ENCODE measurements at places on chromosomes 3 and 15.

DNA sequence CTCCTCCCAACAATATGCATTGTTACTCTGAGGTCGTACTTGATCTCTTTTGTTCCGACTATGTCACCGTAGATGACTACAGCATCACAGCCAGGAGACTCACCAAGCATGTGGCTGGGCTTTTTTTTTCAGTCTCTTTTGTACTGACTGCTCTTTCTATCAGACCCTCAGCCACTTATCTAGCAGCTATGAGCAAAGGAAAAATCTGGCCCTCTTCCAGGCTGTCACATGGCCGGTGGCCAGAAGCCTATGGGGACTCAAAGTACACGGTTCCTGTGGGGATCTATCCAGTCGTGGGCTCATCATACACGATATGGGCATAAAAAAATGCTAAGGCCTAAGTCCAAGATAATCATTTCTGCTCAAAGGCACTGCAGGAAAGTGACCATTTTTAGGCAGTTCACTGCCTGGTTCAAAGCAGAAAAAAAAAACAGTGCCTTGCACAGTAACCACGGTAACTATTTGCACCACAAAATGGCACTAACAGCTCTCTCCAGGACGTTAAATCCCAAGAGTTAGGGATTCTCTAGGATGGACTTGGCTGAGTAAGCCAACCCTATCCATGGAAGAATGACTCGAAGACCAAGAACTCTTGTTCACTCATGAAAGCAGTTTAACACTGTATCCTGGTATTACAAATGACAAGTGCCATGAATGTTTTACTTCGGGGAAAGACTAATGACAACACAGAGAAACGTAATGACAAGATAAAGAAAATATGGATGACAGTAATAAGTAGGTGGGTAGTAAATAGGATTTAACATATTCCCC, 50.3 kb downstream of the SHQ1 start:
- DNase-seq, result peak; percentile 61

DNA sequence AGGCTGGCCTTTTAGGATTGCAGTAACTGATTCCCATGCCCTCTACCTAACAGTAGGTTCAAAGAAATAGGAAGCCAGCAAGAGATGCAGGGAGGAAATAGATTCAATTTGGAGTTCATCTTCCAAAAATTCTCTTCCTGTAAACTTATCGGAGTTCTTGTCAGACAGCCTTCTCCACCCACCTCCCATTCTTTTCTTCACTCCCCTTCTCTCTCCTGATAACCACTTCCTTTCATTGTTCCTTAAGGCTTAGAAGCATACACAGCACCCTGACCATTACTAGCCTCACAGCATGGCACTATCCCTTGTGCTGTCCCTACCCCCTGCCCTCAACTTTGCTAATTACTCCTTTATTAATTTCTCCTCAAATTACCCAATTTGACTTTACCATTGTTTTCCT, 130.4 kb upstream of the ADAMTS9 start:
- no peak for DNase-seq

DNA sequence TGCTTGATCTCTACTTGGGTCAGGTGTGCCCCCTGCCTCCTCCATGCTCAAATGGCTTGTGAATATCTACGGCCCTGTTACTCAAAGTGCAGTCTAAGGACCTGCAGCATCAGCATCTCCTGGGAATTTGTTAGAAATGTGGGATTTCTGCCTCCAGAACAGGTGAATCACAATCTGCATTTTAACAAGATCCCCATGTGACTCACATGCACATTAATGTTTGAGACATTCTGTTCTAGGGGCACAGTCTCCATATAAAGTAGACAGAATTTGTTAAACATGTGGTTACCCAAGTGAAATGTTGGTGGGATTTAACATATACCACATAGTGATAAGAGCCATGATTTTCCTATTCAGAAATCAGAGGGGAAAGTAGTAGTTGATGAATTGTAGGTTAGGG, 256.2 kb downstream of the NR1D2 start:
- no peak for DNase-seq

DNA sequence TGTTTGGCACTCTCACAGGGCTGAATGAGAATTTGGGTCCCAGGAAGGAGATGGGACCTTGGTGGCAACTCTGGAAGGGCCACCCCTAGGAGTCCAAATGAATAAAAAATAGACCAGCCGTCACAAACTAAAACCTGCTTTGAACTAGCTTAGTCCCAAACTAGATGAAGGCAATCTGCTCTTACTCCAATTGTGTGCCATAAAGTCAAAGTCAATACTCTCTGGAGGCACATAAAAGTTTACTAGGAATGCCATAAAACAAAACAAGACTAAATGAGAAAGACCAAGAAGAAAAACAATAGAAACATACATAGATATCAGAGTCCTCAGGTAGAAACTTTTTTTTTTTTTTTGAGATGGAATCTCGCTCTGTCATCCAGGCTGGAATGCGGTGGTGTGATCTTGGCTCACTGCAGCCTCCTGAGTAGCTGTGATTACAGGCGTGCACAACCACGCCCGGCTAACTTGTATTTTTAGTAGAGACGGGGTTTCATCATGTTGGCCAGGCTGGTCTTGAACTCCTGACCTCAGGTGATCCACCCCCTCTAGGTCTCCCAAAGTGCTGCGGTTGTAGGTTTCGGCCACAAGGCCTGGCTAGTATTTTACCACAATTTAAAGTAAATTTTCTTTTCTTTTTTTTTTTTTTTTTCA, 8.1 kb downstream of the GOLGA6L2 start:
- DNase-seq, result no peak

DNA sequence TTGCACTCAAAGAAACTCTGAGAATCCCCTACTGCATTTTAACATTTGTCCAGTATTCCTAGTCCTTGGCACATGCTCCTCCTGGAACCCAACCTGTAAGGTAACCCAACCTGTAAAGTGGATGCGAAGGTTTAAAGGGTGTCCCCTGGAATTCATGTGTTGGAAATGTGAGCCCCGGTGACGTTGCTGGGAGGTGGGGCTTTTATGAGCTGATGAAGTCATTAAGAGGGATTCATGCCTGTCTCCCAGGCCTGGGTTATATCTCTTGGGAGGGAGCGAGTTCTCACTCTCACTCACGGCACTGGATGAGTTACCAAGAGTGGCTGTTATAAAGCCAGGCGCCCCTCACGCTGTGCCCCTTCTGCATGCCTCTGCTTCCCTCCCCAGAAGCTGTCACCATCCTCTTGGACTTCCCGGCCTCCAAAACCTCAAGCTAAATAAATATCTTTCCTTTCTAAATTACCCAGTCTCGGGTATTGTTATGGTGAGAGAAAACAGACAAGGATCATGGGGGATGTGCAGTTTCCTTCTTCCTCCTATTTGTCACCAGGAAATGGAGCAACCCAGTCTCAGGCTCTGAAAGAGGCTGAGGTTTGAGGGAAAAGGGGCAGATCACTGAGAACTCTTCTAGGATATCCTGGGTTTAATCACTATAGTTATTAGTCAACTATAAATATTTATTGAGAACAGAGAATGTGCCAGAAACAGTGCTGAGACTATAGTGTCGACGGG, 7.6 kb downstream of the XXYLT1 start:
- DNase-seq, result no peak

DNA sequence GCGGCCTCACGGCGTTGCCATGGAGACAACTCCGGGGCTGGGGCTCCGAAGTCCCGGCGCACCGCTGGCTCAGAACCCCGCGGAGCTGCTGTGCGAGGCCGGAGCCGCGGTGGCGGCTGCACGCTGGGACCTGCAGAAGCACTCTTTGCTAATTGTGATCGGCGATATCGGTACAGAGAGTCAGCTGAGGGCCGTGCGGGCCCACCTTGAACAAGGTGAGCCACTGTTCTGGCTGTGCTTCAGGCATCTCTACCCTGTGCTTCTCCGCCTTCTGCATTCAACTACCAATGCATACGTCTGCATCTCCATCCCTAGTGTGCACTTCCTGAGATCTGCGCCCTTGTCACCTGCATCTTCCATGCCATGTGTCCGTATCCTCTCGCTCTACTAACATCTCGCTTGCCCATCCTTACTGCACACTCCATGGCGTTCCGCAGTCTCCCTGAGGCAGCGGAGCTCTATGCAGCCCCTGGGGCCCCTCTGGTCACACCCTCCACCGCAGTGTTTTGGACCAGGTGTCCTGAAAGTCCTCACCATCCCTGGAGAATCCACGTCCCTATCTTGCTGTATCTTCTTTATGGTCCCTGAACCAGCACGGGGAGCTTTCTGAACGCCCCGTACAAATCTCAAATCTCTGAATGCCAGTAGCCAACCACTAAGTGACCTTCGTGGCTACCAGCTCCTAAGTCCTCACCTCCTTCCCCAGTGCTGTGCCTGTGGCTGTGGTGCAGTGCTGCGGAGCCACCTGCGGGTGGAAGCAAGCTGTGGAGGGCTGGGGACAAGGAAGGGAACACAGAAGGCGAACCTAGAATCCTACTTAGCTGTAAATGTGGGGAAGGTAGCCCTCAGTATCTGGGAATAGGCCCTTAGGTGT, 6.2 kb upstream of the MAP1A start:
- DNase-seq, result no peak

DNA sequence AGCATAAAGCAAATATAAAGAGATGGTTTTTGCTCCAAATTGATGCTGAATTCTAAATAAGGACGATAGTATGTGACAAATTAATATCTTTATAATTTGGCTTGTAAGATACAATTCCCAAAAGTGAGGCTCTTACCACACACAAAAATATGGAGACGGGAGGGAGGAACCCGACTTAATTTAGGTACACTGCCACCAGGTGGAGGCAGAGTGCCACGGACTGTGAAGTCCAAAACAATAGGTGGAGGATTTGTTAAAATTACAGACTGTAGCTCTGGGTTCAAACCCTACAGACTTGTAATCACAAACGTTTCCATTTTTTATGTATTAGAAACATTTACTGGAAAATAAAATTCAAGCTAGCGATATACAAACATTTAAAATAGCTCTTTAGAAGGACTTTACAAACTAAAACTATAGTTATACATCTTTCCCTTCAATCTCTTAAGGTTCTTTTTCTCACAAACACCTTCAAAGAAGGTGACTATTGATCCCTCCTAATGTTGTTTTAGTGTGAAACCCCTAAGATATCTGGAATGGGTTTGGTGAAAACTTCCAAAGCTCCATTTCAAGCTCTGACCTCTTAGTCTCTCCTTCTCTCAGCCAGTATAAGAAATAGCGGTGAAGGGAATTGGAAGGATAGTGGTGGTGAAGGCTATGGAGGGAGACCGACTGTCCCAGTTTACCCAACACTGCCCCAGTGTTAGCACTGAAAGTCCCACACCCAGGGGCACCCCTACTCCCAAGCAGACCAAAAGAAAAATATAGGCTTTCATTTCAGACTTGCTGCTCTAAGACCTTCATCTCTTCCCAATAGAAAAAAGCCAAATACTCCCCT, 89.7 kb downstream of the AQP9 start:
- DNase-seq, result no peak

- no peak for DNase-seq
Measured at GRCh38 chr3:127068871-127069270, 86.0 kb downstream of the PLXNA1 start.

DNA sequence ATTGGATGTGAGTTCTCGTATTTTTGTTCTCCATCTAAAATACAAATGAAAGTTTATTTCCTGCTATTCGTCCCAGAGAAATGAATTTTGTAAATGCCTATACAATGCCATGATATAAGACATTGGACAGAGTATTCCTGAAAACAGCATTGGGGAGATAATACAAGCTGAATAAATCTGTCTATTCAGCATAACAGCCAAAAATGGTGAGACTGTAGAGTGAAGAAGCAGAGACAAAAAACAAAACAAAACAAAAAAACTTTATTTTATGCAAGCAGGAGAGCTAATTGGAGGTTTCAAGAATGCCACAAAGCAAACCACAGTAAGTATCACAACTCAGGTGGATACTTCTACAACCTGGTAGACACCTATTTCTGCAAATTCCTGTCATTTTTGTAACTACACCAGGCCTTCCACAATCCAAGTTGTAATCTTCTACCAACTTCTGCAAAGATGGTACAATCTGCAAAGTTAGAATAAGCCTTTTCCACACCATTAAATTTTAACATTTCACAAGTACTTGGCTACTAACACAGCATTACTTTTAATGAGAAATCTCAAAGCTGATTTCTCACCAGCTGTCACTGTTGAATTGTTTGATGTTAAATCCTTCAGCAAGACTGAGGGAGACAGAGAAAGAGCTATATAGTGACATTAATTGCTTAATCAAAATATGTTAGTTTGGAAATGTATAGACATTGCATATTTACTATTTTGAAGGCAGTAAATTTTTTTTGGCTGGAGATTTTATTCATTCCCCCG, 163.1 kb downstream of the CLSTN2 start:
- DNase-seq, result no peak

GRCh38 chr15:64051093-64051402, 4.8 kb upstream of the DAPK2 start:
- no peak for DNase-seq

DNA sequence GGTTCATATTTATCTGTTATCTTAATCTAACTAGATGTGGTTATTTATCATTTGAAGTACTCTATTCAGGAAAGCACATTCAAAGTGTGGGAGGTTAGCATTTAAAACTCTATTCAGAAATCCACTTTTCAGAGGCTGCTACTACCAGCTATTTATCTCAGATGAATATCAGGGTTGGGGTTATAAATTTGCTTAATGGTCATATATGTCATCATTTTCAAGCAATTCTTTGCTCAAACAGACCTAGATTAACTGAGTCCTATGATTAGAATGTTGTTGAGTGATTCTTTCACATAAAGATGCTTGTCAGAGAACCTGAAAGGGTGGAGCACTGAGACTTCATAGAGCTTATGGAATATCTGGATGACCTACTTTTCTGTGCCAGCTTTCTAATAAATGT, 436.9 kb upstream of the TGFBR2 start:
- no peak for DNase-seq

GRCh38 chr15:82030176-82030575, 15.6 kb downstream of the MEX3B start:
- DNase-seq, result no peak

GRCh38 chr3:64756398-64756986, 68.7 kb upstream of the ADAMTS9 start:
- DNase-seq, result no peak

- DNase-seq, result no peak
Measured at GRCh38 chr3:40580494-40581091, 55.8 kb downstream of the ZNF621 start.

- DNase-seq, result no peak
Measured at GRCh38 chr3:13209634-13209997, 136.4 kb upstream of the IQSEC1 start.

- DNase-seq, result no peak
Measured at GRCh38 chr15:69652751-69653305, 200.2 kb downstream of the RPLP1 start.

DNA sequence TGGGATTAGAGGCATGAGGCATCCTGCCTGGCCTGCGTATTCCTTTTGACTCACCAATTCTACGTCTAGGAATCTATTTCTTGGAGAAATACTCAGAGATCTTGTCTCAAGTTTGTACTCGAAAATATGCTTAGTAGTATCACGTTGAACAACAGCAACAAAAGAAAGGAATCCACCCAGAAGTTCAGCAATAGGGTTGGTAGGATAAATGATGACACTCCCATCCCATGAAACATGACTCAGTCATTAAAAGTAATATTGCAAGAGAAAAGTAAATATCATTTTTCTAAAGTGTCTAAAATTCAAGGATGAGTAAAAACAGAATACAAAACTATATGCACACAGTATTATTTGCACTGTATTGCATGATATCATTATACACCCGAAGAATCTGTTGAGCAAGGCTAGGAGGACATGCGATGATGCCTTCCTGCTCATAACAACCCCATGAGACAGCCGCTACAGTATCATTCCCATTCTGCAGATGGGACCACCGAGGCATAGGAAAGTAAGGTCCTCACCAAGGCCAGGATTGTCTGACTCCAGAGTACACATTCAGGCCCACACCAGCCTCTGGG, 61.5 kb downstream of the SLC6A1 start:
- DNase-seq, result no peak
